ENCODE measurements at places on chromosomes 12 and 14.

DNA sequence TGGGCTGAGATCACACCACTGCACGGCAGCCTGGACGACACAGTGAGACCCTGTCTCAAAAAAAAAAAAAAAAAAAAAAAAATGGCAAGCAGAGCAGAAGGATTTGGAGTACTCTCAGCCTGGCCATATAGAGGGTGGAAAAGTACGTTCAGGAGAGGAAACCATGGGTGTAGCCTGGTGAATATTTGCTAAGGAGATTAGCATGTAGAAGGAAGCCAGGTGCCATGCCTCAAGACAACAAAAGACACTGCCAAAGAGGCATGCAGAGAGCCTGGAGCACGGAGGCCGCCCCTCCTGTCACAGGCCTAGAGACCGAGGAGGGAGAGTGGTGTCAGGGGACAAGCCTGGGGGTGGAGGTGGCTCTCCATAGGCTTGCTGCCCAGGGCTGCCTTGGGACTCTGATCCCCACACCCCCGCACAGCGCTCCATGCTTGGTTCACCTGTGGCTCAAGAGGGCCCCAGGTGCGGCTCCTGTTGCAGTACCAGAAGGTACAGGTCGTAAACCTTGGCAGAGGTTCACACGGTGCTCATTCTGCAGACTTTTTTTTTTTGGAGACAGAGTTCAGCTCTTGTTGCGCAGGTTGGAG, 27.9 kb upstream of the DEGS2 start:
- DNase-seq = no peak

GRCh38 chr12:120301962-120302815, at the start of gene SIRT4:
TSS of gene SIRT4 (plus strand) at chr12:120302321. CDS start at chr12:120303562, 1,241 bp downstream.
- peak; percentile 76 for DNase-seq

DNA sequence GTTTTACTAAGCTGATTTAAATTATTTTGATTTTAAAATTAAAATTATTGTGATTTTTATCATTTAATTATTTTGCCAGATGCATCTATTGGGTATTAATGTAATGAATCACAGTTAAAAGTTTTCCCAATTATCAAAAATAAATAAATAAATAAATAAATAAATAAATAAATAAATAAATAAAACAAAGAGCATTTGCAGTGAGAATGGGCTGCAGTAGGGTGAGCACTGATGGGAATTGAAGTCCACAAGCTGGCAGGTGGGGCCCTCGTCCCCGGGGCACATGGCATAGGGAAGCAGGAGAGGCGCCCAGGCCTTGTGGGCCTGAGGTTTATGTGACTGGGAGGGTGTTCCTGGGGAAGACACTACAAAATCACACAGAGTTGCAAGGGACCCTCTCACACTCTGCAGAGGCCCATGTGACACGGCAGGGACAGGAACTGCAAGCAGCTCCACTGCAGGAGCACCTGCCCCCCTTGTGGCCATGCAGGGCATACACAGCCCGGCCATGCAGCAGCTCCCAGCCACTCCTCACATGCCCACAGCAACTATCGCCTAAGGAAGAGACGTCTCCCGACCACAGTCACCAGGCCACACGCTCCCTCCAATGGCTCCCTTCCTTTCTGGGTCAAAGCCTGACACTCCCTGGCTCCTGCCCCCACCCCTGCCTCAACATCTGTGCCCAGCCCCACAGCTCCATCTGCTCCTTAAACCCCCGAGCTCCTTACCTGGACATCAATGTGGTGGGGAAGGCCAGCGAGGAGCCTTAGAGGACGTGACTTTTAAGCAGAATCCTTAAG, 256.3 kb upstream of the SFSWAP start:
- DNase-seq = no peak

DNA sequence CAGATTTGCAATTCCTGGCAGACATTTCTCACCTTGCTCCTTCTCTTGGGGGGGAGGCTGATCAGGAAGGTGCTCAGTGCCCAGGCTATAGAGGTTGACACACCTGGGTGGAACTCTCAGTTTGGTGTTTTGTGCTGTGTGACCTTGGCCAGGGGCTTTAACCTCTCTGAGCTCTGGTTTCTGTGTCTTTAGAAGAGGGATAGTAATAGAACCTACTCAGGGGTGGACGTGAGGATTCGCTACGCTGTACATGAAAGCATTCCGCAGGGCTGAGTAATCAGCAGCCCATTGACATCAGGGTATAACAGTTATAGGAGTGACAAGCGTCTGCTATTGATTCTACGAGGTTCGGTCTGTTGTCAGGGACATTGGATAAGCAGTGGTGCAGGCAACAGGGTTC, 98.1 kb downstream of the PHETA1 start:
- no peak for DNase-seq

DNA sequence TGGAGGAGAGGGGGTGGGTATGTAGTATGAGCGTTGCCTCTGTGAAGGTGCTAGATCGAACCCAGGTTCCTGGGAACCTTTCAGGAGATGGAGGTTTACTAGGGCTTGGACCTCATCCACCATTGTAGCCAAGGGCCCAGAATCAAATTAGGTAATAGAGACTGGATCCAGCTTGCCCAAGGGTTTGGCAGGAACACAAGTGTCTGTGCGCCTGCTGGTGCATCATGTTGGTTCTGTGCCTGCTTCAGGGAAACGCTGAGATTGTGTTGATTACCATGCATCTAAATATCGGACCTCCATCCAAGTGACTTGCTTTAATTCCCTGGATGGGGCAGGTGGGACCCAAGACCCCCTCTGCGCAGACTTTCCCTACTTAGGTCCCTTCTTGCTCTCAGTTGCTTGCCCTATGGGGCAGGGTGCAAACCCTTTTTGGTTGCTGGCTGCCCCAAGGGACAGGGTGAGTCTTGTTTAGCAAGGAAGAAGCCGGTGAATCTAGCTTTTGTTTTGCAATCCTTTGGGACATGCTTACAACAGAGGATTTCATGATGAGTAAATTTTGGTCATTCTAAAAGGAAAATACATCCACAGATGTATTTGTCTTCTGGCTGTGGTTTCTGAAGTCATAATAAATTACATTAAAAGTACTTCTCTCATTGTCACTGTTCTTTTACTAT, 189.8 kb upstream of the PRICKLE1 start:
- DNase-seq = no peak

DNA sequence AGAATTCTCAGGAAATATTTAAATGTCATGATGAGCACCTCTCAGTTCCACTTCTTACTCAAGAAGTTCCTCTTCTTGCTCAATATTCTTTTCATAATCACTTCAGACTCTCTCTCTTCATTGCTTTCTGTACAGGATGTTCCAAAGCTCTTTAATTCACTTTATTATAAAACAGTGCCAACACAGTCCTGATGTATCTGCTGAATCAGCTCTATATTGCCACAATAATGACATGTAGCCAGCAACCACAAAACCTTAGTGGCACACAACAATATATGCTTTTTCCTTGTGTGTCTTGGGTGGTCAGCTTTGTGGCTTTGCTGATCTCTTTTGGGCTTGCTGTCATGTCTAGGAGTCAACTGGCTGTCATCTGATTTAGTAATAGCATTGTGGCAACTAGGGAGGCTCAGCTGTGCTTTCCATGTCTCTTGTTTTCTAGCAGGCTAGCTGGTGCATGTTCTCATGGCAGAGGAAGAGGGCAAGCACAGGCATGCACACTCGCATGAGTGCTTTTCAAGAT, 52.8 kb upstream of the SLC2A13 start:
- no peak for DNase-seq

- DNase-seq = no peak
Measured at GRCh38 chr12:119229837-119230236, 51.1 kb downstream of the HSPB8 start.

- DNase-seq = no peak
Measured at GRCh38 chr12:123398550-123399254, 14.8 kb downstream of the KMT5A start.

DNA sequence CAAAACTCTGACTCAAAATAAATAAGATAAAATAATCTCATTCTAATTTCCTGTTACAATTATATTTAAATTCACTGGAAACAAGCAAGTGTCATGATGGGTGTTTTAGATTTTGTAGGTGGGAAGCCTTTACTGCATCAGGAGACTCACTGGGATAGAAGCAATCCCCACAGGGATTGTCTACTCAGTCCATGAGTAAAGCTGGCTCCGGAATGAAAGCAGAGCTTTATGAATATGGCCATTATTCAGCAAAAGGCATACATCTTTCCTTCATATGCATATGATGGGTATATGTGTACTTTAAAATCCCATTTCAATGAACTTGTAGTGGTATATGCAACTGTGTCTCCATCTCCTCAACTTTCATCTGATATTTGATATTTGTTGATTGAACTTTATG, 25.4 kb upstream of the PPM1H start:
- DNase-seq = no peak

DNA sequence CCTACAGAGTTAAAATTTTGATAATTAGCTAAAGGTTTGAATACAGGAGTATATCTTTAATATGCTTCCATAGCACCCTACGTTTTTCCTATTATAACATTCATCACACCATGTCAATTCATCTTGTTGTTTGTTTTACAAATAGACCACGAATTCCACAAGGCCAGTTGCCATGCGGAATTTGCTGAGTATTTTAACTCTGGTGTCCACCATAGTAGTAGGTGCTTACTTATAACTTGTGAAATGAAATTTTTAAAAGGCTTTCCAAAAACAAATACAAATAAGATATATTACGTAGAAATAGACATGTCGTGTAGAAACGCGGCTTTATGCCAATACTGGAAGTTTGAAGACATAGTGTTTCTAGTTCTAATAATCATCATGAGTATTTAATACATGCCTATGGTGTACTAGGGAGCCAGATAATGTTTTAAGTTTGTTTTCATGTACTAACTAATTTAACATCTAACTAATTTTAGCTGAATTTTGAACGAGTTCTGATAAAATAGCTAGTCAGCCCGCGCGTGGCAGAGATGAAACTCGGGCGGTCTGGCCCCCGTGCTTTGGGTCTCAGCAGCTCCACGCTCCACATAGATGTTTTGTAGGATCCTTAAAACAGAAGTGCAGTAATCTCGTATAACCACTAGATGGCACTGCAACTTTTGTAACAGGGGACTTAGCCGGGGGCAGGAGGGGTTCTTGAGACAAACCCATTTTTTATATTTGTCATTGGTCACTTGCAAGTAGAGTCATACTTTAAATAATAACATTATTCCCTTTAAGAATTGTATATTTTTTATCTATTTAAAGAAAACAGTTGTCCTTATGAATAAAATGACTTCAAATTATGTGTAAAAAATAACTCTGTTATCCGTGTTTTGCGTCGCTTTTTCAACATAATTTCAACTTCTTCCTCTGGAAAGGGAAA, 10.2 kb downstream of the CD69 start:
- DNase-seq = peak; percentile 69

GRCh38 chr14:68199554-68200151, 380.1 kb downstream of the RAD51B start:
- no peak for DNase-seq

DNA sequence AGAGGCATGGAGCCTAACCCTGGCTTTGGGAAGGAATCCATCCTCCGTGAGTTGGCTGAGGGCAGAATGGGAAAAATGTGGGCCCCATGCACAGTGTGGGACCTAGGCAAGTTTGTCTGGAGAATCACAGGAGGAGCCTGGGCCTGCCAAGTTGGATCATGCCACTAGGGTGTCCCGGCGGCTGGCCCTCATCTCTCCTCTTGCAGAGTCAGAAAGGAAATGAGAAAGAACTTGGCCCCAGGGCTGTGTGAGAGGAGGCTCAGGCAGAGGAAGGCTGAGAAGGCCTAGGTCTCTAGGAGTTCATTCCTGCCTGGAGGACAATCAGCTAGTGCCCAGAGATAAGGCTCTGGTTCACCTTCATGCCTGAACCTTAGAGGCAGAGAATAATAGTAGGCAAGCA, 2.5 kb upstream of the ESRRB start:
- DNase-seq = no peak

- DNase-seq = no peak
Measured at GRCh38 chr14:19800282-19801117, 3.1 kb upstream of the OR4N2 start.

DNA sequence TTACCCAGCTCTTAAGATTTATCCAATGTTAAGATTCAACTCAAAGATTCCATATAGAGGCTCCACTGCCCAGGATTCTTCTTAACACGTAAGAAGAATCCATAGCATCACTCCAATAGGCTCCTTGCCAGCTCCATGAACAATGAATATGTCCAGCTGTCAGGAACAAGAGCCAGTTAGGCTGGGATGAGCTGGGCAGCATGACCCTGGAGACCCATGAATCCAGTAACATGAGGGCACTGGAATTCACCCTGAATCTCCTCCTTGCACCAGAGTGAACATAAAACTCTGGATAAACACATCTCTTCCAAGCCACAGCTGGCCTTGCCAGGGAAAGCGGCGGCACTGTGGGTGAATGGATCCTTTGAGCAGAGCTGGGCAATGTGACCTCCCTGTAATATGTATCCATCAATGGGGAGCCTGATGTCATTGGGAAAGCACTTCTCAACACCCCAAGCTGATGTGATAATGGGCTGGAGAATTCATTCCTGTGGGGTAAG, 24.4 kb upstream of the TC2N start:
- DNase-seq = no peak

DNA sequence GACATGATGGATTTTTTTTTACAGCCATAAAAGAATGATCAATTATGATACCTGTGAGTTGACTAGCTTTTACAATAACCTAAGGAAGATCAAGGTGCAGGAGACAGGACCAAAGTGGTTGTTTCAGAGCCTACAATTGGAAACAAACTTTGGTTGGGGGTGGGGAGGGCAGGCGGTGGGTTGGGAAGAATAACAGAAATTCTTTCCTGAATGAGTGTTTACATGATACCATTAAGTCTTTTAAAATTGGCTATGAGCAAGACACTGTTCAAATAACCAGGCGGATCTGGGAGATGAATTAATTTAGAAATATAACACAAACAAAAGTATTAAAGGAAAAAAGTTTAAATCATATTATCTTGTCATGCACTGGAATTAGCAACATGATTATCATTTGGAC, 7.2 kb downstream of the NFYB start:
- no peak for DNase-seq

GRCh38 chr14:94051115-94051514, 25.0 kb downstream of the OTUB2 start:
- no peak for DNase-seq

DNA sequence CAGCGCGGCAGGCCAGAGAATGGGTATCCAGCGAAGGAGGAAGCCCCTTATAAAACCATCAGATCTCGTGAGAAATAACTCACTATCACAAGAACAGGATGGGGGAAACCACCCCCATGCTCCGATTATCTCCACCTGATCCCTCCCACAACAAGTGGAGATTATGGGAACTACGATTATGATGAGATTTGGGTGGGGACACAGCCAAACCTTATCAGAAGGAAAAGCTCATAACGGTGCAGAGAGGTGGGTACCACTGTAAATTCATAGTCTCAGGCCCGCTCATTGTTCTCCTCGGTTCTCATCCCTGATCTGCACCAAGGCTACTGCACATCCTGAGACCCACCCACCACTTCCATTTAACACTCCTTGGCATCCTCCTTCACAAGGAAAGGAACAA, 326.5 kb downstream of the MED13L start:
- no peak for DNase-seq

DNA sequence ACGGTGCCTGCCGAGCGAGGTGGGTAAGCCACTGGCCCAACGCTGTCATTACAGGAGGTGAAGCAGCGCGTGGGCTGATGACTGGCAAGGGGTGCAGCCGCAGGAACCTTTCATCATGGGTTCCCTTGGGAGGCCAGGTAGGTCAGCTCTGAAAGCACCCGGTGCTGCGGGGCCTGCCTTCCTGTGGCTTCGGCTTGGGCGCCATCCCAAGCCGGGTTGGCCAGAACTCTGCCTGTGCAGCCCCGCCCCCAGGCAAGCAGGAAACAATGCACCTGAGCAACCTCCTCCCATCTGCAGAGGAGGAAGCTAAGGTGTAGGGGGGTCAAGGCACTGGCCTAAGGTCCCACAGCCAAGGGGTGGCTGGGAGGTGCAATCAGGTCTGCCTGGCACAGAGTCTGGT, 20.0 kb upstream of the HHIPL1 start:
- no peak for DNase-seq
